ENCODE measurements at places on chromosomes 2 and 18.

DNA sequence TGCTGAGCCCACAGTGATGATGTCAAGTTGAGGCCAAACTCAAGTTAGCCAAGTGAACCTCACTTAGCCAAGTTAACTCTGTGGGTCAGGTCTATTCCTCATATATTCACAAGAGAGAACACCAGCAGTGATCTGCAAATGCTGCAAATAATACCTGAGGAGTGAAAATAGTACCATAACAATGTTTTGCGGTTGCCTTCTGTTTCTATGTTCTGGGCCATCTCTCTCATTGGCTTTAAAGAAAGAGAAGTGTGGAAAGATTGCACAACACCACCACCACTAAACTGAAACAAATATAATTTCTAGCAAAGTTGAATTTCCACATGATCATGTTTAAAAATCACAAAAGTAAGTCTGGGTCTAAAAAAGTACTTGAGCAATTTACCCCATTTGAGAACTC is 211.1 kb upstream of the GALNT5 start:
- DNase-seq = no peak

DNA sequence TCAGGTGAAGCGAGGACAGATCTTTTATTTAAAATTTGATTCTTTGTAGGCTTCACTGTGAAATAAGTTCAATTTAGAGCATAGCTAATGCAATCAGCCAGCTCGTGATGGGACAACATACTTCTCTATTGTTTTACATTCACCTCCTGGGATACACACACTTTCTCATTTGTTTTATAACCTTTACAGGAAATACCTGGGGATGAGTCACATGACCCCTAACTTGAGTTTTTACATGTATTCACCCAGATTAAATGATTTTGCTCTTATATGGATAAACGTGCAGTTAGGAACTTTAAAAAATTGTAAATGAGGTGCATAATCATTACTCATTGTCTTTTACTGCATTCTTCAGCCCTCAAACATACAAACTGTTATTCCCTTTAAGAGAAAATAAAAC is 152.1 kb downstream of the NEDD4L start:
- DNase-seq = no peak

GRCh38 chr2:135688978-135689377 is 52.7 kb upstream of the UBXN4 start:
- no peak for DNase-seq

DNA sequence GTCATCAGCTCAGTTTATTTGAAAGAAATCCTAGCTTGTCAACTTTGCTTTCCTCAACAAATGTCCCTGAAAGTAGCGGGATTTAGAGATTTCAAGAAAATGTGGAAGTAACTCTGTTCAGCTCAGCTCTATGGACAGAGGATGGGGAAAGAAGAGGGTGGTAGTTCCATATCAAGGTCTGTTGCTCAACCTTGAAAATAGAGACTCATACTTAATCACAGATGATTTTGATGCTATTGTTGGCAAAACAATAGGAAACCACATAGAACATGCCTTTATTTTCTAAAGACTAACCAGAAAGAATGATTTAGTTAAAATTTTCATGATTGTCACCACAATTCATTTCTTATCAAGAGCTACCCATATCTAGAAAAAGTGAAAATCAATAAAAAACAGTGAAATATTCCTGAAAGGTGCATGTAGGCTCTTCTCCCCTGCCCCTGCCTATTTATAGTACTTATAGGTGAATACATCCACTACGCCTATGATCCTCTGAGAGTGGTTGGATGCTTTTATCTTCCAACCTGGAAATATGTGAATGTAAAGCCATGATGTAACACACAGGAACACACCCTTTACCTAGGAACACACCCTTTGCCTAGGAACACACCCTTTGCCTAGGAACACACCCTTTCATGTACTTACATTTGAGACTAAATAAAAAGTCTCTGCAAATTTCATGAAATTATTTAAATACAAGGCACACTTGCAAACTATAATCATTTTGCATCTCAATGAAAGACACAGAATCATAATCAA is 65.8 kb downstream of the ETAA1 start:
- no peak for DNase-seq

GRCh38 chr2:189037518-189037917 is 63.3 kb downstream of the COL3A1 start:
- DNase-seq = no peak

DNA sequence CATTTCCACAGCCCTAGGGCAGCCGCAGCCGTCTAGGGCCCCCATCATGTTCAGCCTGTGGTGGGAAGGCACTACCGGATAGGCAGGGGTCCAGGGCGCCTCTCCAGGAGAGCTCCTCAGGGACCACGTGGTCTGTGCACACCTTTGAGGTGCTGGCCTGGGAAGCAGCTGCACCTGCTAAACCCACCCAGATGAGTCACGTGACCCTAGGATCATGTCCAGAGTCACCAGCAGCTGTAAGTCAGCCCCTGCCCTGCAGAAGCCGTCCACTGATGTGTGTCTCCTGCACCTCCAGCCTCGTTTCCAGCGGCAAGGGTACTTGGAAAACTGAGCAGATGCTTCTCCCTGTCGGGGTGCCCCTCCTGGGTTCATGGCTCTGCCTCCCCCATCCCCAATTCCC is 682.6 kb upstream of the SALL3 start:
- DNase-seq = no peak

GRCh38 chr2:96098900-96099590 is 17.3 kb downstream of the ADRA2B start:
- peak; percentile 1 for DNase-seq

DNA sequence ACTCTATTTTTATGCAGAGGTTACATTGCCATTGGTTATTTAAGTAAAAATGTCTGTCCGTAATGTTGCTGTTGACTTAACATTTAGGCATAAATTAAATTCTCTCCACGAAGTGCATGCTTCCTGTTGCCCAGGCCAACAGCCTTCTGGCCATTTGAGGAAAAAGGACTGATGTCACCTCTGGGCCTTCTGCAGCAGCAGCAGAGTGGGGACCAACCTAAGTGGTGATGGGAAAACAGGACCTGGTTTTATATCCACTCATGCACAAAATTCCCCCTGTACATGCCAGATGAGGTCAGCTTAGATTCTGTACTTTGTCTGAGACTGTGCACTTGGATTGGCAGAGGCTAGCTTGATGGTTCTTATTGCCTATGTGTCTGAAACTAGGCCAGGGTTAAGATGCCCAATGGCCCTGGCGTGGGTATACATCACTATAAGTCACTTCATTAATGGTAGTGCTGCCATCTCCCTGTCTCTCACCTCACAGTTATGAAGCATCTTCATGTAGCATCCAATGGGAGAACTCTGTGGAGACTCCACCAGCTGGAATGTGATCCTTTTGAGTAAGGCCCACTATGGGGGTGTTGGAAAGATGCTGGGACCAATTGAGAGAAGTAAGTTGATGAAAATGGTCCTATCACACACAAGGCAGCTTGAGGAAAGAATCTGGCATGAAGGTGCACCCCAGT is 4.4 kb downstream of the ARHGAP25 start:
- DNase-seq = no peak

DNA sequence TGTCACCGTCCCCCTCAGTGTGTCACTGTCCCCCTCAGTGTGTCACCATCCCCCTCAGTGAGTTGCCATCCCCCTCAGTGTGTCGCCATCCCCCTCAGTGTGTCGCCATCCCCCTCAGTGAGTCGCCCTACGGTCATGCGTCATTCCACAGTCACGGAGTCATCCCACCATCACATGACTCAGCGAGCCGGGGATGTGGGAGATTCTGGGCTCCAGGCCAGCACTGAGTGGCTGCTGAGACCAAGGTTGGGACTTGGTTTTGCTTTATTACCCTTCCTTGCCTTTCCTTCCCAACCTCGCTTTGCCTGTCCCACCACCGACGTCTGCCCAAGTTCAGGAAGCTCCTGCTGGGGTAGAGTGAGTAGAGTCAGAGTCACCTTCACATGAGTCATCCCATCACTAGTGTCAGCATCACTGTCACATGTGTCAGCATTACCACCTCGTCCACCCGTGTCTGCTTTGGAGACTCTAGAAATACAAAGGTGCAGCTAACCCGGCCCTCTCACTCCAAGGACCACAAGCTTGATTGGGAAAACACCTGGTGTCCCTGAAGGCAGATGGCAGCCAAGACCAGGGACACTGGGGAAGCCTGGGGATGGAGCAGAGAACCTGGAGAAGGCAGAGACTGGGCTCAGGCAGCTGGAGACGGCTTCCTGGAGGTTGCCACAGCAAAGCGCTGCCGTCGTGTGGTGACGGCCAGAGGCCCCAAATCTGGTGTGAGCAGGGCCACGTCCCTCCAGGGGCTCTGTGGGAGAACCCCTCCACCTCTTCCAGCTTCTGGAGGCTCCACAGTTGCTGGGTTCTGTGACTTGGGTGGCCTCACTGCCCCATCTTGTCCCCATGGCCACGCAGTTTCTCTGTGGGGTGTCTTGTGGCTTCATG is 485.2 kb upstream of the SALL3 start:
- DNase-seq = no peak

GRCh38 chr2:30923623-30924022 is 116.4 kb upstream of the CAPN13 start:
- DNase-seq = no peak

DNA sequence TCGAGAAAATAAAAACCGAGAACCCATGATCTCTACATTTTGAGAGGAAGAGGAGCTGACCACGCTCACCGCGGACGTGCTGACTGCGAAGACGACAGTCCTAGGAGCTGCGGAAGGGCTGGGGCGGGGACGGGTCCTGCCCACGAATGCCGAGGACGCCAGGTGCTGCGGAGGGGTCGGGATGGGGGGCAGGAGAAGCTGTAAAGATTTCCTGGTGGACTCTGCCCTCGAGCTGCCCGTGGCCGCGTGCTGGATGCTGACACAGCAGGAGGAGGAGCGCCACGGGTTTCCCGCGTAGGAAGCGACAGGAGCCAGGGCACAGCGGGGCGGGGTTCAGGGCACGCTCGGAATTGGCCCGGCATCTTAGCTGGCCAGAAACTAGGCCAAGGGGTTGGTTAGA is 22.2 kb downstream of the ZSCAN30 start:
- DNase-seq = no peak

GRCh38 chr18:3832025-3832638 is 382.2 kb downstream of the TGIF1 start:
- no peak for DNase-seq

- no peak for DNase-seq
Observed at GRCh38 chr18:3126457-3127097, 93.2 kb downstream of the MYOM1 start.

- no peak for DNase-seq
Observed at GRCh38 chr2:68103709-68104055, 40.9 kb upstream of the C1D start.

DNA sequence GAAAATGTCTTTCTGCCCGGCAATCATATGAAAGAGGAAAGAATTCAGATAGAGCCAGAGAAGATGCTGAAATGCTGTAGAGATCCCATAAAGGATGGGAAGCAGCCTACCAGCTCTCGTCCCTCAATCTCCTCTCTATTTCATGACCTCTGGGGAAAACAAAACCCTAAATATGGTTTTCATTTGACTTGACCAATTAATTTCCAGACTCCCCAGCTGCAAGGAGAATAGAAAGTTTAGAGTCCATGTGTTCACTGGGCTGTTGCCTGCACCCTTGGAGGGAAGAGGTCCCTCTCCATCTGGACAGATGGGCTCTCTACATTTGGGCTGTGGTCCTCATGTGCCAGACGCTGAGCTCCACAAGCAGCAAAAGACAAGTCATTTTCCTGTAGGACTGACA is 40.6 kb downstream of the CAPN13 start:
- no peak for DNase-seq

GRCh38 chr18:59265246-59265973 is 7.8 kb downstream of the RAX start:
- DNase-seq = peak; percentile 47

DNA sequence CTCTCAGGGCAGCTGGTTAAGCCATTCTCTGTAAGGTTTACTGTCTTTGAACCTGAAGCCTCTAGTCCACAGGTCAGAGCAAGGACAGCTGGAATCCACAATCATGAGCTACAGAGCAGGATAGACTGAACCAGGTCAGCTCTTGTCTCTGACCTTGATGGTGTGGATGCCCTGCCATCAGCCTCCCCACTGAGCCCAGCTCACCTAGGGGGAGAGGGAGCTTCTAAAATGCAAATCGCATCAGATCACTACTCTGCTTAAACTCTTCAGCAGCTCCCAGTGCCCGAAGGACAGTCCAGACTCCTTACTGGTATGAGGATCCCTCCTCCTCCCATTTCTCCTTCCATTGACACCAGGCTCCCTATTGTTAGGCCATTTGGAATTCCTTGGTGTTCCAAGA is 255.3 kb upstream of the CCDC68 start:
- DNase-seq = no peak

DNA sequence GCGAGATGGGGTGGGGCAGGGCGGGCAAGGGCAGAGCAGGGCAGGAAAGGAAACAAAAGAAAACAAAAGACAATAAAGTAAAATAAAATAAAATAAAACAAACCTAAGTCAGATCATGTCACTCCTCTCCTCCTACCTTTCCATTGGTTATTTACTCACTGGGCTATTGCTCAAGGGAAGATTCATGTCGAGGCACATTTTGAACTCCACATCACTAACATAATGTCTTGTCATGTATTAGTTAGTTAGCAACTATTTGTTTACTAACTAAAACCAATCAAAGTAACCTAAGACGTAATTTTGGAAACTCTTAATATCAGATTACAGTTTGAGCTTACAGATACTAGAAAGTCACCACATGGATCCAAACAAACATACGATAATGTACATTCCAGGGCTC is 2.2 kb downstream of the C1D start:
- no peak for DNase-seq
